RWPE1 (cell line): ENCODE measurements at places on chromosomes 4 and X.

GRCh38 chr4:124065936-124066335 is 646.6 kb downstream of the ANKRD50 start:
- no peak for DNase-seq

DNA sequence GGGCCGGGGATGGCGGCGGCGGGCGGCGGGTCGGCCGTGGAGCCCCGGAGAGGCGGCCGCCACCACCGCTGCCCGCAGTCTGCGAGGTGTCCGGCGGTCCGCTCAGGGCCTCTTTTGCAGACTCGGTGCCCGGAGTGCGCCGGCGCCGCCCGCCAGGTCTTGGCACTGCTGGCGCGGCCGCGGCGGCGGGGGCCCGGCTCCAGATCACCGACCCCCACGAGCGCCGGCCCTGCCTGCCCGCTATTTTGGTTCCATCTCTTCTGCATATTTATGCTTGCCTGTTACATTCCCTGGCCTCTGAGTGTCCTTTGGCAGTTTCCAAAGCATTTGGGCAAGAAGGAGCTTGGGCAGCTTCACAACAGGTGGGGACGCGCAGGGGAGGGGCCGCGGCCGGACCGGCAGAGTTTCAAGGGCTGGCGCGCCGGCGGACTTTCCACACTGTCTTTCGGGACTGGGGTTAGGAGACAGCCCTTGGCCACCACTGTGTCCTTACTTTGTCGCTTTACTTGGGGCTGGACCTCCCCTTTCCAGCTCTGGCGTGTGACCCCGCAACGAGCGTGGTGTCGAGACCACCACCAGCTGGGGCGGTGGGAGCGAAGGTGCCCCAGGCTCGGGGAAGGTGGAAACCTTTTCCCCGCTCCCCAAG is 668 bp upstream of the TAPT1 start:
- DNase-seq = peak; percentile 18

DNA sequence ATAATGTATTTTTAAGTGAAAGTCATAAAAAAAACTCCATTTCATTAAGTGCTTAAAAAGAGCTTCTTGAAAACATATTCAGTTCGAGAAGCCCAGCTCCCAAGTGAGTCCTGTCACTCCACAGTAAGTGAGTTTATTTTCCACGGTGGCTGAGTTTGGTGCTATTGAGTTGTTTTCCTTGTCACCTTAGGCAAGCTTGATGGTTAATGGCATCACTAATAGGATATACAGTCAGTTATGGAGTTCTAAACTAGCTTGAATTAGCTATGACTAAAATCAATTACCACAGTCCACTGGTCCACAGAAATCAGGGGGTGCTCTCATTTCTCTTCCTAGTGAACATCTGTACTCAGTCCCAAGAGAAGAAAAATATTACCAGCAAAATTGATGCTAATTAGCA is 1526.2 kb upstream of the IGFBP7 start:
- DNase-seq = no peak

- no peak for DNase-seq
Observed at GRCh38 chr4:88320780-88321373, 36.5 kb upstream of the PPM1K start.

- no peak for DNase-seq
Observed at GRCh38 chr4:15245006-15245530, 182.8 kb upstream of the C1QTNF7 start.

DNA sequence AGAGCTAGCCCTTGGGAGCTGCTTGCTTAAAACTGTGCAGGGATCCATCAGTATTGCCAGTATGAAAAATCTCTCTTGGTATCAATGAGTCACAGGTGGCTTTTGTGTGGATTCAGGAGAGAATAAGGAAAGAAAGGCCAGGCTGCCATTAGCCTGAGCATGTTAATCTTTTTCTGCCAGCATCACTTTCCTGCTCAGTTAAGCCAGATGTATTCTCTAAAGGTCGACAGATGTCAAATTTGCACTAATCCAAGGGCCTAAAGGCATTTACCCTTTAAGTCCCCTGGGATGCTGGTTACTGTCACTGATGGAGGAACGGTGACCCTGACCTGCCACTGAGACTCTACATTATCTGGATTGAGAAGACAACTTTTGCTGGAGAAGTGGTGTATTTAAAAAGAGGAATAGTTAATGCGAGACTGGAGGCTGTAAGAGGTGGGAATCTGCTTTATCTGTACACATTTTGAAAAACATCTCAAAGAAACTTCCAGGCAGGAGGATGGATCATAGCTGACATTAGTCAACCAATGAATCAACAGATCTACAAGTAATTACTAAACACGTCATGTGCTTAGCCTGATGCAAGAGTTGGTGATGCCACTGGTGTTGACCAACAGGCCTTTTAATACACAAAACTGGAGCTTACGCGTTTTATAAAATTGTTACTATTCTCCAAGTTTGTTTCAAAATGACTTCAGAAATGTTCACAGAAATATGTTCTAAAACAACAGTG is 241.4 kb upstream of the ANXA3 start:
- DNase-seq = no peak

GRCh38 chr4:8599657-8600056 is 7.1 kb downstream of the CPZ start:
- DNase-seq = no peak
